ENCODE measurements at places on chromosomes 2 and 18.

DNA sequence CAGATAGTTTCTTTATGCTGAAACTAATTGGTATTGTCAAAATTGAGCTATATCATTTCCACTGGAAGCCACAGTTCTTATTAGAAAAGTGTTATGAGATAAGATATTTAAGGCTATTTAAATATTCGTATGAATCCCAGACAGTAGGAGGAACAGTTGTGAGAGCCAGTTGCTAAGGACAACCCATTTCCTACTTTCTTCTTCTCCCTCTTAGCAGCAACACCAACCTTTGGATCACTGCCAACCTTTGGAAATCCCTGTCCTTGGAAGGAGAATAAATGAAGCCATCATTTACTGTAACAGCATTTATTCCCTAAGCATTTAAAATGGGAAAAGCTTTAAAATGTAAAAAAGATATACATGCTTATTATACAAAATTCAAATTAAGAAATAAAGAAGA lies 85.8 kb downstream of the PLCL1 start:
- DNase-seq, result no peak

- DNase-seq, result no peak
Measured at GRCh38 chr18:23166891-23167541, 31.7 kb downstream of the CABLES1 start.

- DNase-seq, result no peak
Measured at GRCh38 chr18:66601649-66602048, 2.2 kb downstream of the CDH19 start.

- no peak for DNase-seq
Measured at GRCh38 chr18:10431680-10432079, 22.8 kb upstream of the APCDD1 start.

DNA sequence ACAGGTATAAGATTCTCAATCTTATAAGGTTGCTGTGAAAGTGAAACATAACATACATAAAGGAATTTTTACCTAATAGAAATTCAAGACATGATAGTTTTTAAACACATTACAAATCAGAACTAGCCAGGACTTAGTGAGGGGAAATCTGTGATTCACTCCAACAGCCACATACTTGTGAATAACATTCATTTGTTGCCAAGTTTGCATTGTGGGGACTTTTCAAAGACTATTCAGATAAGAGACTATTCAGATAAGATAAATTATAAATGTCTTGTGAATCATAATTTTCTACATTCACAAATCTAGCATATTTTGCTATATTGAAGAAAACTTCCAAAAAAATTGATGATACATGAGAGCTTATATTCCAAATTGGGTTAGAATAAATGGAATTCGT lies 345.3 kb upstream of the CDH20 start:
- DNase-seq, result no peak

- no peak for DNase-seq
Measured at GRCh38 chr2:69113627-69114026, 100.6 kb downstream of the ANTXR1 start.

GRCh38 chr2:232436381-232437194 lies 19.4 kb upstream of the ALPI start:
- no peak for DNase-seq

DNA sequence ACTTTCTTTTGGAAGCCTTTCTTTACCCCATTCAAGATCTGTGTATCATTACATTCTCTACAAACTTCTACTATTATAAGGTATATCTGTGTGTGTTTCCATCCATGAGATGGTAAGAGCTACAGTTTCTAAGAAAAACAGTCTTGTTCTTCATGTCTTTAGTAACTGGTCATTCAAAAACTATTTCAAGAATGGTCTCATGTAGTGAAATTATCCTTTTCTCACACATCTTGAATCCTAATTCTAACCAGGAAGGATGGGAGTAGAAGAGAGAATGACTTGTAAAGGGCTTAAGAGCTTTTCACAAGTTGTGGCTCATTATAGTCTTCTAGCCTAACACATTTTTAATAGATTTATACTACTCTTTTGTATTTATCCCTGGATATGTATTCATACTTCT lies 47.3 kb downstream of the ROCK1 start:
- no peak for DNase-seq

DNA sequence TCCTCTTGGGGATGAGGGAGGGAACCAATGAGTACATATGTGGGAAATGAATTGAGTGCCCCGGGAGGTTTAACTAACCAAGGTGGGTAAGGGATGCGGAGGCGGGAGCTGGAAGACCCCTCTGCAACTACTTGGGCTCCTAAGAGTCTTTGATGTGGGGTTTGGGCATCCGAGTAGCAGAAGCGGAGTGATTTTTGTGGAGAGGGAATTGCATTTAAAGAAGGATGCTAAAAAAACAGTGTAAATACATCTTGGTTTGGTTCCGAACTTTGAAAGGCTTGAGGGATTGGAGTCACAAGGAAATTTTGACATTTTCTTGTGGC lies 215.7 kb downstream of the MCFD2 start:
- DNase-seq, result no peak

DNA sequence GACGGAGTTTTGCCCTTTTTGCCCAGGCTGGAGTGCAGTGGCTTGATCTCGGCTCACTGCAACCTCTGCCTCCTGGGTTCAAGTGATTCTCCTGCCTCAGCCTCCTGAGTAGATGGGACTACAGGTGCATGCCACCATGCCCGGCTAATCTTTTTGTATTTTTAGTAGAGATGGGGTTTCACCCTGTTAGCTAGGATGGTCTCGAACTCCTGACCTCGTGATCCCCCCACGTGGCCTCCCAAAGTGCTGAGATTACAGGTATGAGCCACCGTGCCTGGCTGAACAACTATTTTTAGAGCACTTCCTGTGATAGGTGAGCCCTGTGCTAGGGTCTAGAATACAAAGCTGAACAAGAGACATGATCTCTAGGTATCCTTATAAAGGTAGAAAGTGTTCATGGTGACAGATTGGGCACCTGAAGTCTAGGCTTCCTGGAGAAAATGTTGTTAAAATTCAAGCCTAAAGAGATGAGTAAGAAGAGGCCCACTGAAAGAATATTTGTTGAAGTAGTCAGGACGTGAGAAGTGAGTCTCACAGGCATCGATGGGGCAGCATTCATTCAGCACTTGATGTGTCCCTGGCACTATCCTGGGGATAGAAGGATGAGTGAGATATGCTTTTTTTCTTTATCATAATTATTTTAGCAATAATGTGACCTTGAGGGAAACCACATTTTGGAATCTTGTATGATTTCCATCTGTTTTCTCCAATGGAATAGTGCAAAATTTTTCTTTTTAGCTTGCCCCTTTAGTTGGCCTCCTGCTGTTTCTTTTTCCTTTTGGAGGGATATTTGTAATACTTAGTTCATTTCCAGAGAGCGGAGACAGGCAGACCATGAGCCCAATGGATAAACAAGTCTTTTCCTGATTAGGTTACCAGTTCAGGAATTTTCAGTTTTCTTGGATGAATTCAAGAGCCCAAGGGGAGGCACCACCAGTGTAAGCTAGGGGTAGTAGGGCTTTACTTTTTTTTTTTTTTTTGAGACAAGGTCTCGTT lies 5.1 kb downstream of the ZNF236 start:
- no peak for DNase-seq

- DNase-seq, result no peak
Measured at GRCh38 chr2:10019602-10020400, 23.5 kb upstream of the KLF11 start.

DNA sequence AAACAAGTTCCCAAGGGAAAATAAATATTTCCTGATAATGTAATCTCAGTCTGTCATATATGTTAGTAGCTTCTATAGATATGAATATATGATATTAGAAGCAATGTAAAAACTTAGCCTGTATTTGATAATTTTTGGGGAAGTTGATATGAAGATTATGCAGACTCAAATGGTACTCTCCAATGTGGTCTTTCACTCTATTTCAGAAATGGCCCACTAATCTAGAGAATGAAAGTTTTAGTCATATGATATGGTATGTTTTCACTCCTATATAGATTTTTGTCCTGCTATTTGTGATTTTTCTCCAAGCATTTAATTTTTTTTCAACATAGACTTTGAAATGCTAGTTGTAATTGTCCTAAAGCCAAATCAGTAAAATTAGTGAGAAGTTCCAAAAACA lies 236.7 kb upstream of the BOD1L2 start:
- no peak for DNase-seq

GRCh38 chr2:127575941-127576432 lies 40.5 kb downstream of the MYO7B start:
- no peak for DNase-seq

DNA sequence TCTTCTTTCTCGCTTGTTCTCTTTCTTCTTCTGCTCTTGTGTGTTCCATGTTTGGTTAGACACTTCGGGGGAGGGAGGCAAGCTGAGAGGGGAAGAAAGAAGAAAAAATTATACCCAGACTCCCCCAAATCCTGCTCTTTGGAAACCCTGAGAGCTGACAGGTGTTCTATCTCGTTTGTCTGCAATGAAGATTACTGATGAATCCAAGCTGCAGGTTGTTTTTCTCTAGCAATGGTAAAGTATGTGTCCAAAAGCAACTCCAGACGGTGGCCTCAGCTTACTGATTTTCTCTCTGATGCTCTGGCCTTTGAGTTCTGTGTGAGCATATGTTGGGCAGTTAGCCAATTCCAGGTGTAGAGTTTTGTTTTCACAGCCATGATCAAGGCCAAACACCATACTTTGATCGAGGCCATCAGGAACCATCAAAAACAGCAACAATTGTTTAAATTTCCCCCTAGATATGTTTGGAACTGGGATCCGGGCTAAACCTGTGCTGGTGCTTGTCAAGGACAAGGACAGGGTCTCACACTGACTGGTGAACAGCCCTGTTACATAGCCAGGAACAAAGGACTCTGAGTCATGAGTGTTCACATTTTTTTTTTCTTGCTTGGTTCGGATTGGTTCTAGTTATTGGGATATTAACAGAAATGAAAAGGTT lies 142.0 kb downstream of the PRKCE start:
- no peak for DNase-seq

DNA sequence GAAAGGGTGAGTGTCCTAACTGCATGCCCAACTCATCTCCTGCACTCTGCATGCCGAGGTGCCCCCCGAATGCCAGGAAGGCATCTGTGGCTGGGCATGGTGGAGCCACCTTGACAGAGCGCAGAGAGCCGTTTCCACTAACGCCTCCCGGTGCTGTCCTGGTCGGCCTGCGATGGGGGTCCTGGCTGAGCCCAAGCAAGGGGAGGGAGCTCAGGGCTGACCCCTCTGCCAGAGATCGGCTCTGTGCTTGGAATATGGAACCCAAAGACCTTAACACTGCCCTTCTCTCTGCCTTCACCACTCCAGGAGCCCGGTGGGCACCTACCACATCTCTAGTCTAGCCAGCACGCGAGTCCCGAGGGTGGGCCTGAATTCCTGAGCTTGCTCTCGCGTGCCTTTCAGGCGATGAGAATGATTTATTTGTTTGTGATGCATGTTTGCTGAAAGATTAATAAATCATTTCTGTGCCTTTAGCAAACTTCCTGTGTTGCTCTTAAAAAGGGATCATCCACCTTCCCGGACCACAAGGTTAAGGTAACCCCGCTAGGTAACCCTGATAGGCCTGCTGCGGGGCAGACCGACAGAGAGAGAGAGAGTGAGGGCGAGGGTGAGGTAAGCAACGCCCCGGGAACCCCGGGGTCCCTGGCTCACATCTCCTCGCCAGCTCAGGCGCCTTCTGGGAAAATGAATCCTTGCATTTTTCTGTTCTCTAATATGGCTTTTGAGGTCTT lies 35.3 kb downstream of the PDIA6 start:
- DNase-seq, result no peak

DNA sequence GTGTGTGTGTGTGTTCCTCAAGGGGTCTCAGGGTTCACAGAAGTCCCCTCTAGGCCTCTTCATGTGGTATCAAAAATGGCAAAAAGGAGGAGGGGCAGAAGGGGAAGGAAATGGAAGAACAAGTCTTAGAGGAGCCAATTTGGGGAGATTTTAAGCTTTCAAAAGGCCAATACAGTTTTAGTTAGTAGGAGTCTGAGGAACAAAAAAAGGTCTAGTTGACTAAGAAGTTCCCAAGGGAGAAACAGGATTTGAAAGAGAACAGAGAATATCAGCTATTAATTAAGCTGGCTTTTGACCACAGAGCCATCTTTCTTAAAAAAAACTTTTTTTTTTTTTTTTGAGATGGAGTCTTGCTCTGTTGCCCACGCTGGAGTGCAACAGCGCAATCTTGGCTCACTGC lies 7.1 kb downstream of the RNF125 start:
- no peak for DNase-seq

DNA sequence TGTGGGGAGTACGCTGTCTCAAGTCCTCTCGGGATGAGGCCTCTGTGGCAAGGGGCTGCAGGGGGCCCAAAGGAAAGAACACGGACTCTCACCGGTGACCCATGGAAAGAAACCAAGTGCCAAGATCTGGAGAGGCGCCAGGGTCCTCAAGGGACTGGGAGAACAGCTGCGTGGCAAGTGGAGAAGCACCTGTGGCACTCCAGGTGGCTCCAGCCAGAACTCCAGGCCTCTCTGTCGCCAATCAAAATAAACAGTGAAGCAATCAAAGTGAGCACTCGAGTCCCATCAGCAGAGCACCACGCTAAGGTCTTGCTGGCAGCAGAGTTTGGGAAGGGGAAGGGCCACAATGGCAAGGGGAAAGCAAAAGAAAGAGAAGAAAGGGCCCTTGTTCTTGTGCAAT lies 54.7 kb downstream of the BCL2 start:
- DNase-seq, result no peak

- DNase-seq, result no peak
Measured at GRCh38 chr2:26197516-26197915, 24.6 kb downstream of the GAREM2 start.

DNA sequence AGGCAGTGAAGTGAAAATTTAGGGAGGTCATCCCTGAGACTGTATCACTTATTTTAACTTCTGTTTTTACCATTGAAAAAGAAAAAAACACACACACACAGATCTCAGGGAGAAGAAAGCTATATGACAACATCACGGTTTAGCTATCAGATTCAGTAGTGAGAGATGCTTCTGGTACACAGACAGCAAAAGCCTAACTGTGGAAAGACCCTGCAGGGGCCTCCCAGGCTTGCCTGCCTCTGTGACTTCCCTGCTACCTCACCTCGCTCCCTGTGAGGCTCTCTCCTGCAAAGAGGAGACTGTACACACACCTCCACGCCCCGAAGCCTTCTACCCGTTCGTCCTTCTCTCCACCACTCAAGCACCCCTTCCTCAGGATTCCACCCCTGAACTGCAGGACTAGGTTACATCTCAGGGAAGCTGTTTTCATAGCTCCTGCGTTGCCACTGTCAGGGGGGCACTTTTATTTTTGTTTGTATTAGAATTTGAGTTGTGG lies 86.3 kb downstream of the EPB41L3 start:
- DNase-seq, result no peak

DNA sequence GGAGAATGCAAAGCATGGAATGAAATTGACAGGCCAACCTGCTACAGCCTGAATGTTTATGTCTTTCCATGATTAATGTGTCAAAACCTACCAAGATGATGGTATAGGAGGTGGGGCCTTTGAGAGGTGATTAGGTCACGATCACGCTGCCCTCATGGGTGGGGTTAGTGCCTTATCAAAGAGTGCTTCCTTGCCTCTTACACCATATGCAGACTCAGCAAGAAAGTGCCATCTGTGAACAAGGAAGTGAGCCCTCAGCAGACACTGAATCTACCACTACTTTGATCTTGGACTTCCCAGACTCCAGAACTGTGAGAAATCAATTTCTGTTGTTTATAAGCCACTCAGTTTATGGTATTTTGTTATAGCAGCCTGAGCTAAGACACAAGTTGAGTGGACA lies 147.5 kb upstream of the BCL2L11 start:
- DNase-seq, result no peak

GRCh38 chr2:13218205-13218604 lies 501.5 kb downstream of the TRIB2 start:
- DNase-seq, result no peak
